Stomach (tissue), 19 donors: ENCODE measurements at places on chromosomes 5 and 9. TPM values are rescaled to one million over a fixed set of nuclear protein-coding genes. Genes with fewer than 3 reads are reported as not detected.

DNA sequence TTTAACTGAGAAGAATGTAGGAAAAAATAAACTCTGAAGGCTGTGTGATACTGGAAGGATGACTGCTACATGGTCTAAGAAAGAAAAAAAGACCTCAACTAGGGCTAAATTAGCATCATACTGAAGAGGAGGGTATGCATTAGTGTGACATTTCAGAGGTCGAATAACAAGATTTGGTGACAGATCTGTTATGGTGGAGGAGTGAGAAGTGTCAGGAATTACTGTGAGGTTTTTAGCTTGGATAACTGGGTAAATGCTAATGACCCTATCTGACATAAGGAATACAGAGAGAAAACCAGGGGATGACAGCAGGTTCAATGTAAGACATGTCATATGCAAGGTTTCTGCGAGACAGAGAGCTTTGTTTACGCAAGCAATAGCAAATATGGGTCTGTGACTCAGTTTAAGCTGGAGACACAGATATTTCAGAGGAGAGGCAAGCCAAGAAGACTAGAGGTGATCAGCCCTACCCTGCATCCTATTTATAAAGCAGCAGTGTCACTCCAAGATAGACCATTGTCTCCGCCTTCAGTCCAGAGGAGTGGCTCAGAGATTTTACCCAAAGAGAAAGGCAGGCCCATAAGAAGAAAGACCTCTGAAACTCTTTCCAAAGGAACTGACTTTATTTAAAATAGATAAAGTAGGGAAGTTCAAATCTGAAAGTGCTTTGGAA is 44.3 kb downstream of the FBN2 start:
- no peak overlapping the region for H3K27ac ChIP-seq
- no peaks in the 10 kb centered on the region for H3K36me3 ChIP-seq
- H3K4me3 ChIP-seq = no peak overlapping the region
- no peaks in the 10 kb centered on the region for H3K4me1 ChIP-seq
- DNase-seq = no peak

GRCh38 chr5:122110987-122111386 is 18.4 kb upstream of the ZNF474 start:
- no peaks in the 10 kb centered on the region for H3K4me1 ChIP-seq
- no peak overlapping the region for H3K4me3 ChIP-seq
- H3K36me3 ChIP-seq = no peaks in the 10 kb centered on the region
- H3K27me3 ChIP-seq = no peaks in the 10 kb centered on the region
- no peak for DNase-seq

SOX30 gene
- not detected for total RNA-seq

QRFP gene
- total RNA-seq = not detected

SLC45A2 gene
- not detected for total RNA-seq
